Fibroblast of villous mesenchyme (primary cell): ENCODE measurements at places on chromosomes 2 and 18. TPM values are rescaled to one million over a fixed set of nuclear protein-coding genes. Genes with fewer than 3 reads are reported as not detected.

- no peak for DNase-seq
Observed at GRCh38 chr2:203490391-203490790, 44.7 kb downstream of the RAPH1 start.

The PRSS56 gene
- not detected in 2 replicates for total RNA-seq

The C2orf78 gene
- total RNA-seq, result not detected in 2 replicates

- DNase-seq, result no peak
Observed at GRCh38 chr2:196591621-196592022, 47.9 kb upstream of the CCDC150 start.

DNA sequence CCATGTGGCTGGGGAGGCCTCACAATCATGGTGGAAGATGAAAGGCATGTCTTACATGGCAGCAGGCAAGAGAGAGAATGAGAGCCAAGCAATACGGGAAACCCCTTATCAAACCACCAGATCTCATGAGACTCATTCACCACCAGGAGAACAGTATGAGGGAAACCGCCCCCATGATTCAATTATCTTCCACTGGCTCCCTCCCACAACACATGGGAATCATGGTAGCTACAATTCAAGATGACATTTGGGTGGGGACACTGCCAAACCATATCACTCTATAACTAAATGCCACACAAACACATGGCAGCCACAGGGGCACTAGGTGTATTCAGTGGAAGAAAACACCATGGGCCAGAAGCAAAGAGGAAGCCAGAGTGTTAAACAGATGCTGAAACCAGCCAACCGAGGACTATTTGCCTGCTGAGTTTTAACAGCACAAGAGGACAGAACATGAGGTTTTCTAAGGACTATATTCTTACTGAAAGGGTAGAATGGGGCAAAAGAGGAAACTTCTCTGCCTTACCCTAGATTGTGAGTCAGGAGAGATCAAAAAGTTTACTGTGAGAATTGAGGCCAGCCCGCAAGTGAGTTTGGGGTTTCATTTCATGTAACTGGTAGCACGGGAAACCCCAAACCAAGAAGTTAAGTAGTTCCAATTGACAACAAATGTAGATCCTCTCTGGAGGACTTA, 49.2 kb downstream of the SIGLEC15 start:
- no peak for DNase-seq

GRCh38 chr18:58687871-58688308, 16.6 kb downstream of the MALT1 start:
- DNase-seq, result no peak
